Astrocyte of the cerebellum (primary cell): ENCODE measurements at places on chromosomes 6 and 20.
A peak's percentile ranks its signal among the peaks of the same experiment; 100 is the strongest.

DNA sequence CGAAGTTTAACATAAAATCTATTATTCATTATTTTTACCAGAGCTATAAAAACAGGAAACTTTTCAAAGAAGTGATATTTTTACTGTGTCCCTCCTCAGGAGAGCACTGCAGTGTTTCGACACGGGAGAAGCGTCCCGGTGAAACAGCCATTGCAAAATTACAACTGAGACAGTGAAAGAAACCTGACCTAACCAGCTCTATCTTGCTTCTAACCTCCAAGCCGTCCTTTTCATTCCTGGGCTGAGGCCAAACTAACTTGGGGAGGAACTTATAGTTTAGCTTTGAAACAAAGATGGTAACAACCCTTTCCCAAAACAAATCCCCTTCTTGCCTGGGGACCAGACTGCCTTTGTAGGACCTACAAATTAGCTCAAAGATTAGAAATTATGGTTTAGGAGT, 79.2 kb downstream of the WDR27 start:
- no peak for DNase-seq

- DNase-seq = no peak
These were observed 155.2 kb downstream of the SCML4 start for GRCh38 chr6:107668743-107669474.

DNA sequence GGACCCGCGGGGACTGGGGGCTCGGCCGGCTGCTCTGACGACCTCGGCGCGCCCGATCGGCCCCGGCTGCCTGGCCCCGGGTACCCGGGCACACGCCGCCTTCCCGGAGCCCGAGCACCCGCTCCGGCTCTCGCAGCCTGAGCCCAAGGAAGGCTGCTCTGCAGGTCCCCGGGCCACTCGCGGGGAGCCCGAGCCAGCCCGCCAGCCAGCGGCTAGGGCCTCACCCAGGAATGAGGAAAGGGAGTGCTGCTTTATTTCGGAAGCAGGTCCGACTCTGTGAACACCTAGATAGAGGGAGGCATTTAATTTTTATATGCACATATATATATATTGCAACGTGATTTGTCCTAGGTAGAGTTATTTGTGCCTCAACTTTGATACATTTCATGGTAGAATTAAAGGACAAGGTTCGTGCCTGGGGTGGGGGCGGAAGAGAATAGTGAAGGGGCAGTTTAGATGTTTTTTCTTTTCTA, 15.5 kb downstream of the FOXA2 start:
- no peak for DNase-seq

DNA sequence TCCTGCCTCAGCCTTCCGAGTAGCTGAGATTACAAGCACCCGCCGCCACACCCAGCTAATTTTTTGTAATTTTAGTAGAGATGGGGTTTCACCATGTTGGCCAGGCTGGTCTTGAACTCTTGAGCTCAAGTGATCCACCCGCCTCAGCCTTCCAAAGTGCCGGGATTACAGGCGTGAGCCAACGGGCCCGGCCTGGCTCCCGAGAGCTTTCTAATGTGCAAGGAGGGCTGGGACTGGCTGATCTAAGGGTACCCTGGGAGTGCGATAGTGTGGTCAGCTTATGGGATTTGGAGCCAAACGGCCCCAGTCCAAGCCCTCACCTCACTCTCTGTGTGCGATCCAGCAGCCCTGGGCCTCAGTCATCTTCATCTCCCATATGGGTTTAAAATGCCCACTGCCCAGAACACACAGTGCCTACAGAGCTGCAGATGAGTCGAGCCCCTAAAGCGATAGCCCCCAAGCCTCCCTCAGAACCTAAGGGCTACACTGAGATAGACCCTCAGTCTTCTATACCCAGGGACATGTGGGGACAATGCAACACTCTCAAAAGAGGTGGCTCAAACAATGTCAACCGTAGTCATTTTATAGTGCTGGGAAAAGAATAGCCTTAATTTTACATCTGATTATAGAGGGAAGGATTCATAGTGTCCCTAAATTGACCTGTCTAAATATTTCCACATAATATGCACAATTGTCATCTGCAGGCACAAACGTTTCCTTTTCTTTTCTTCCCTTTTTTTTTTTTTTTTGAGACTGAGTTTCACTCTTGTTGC, 50.1 kb downstream of the SSR1 start:
- no peak for DNase-seq

DNA sequence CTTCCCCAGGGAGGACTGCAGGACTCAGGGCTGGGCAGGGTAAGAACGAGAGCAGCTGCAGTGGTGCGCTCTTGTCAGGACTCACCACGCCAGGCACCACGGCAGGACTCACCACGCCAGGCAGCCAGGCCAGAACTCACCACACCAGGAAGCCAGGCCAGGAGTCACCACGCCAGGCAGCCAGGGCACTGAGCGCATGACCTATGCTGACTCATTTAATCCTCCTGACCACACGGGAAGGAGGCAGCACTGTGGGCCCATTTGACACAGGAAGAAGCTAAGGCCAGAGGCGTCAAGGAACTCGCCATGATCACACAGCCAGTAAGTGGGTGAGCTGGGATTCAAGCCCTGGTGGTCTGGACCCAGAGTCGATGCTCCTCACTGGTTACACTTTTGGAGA, 189.3 kb downstream of the PREX1 start:
- peak; percentile 29 for DNase-seq

GRCh38 chr6:8499540-8499939, 64.2 kb upstream of the SLC35B3 start:
- no peak for DNase-seq

DNA sequence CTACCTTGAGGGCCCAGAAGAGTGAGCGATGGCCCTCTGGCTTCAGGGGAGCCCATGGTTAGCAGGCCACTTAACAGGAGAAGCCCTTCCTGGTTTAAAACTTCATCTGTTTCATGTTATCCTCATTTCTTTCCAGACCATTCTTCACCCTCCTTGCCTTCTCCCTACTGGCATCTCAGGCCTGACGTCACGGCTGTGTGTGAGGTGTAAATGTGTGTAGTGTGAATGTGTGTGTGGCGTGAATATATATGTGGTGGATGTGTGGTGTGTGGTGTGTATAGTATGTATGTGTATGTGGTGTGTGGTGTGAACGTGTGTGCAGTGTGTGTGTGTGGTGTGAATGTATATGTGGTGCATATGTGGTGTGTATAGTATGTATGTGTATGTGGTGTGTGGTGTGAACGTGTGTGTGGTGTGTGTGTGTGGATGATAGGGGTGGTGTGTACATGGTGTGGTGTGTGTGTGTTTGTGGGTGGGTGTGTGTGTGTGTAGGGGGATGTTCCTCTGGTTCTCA, 88.5 kb downstream of the SOD2 start:
- DNase-seq = no peak

DNA sequence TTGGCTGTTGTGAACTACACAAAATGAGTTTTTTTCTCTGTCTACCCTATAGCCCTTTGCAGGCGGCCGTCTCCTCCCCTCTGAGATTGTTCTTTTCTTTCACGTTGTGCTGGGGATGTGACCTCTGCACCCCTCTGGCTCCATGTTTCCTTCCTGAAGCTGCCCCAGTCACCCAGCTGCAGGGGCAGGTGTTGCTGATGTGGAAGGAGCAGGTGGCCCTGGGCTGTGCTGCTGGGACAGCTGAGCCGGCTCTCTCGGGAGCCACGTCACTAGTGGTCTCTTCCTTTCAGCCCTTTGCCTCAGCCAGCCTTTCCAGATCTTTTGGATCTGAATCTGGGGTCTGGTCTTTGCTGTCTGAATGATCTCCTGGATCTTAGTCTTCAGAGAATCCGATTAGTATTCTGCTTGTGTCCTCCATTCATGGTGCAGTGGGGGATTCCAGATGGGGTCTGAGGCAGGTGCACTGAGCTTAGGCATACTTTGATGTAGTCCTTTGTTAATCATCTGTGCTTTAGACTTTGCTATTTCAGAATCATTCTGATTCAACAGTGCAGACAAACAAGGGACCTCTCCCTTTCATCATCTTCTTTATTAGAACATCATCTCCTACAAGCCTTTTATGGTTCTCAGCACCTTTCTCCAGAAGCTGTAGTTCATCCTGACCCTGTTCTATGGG, 31.4 kb downstream of the TMEM181 start:
- no peak for DNase-seq

DNA sequence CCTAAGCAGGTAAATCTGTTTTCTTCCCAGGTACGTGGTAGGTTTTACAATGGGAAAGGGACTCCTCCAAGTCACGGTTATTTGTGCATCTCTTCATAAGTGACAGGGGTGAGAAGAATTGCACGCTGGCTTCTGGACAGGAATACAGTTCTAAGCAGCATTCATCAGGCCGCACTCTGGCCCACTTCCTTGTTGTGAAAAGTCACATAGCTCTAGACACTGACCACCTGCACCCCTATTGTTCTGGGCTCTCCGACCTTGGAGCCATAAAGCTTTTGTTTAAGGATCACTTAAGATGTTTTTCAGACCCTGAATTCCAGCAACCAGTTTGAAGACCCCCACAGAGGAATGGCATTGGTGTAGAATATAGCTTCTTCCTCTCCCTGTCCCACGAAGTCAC, 31.4 kb downstream of the RAMACL start:
- DNase-seq = no peak
